ENCODE measurements at places on chromosomes 3 and 15. TPM values are rescaled to one million over a fixed set of nuclear protein-coding genes. Genes with fewer than 3 reads are reported as not detected.

Gene XIRP1
- not detected for total RNA-seq

Gene RNF7
- total RNA-seq: 57.0 TPM

Gene CPNE4
- total RNA-seq: not detected

GRCh38 chr3:77859156-77859555 lies 819.3 kb downstream of the ROBO2 start:
- DNase-seq: no peak

DNA sequence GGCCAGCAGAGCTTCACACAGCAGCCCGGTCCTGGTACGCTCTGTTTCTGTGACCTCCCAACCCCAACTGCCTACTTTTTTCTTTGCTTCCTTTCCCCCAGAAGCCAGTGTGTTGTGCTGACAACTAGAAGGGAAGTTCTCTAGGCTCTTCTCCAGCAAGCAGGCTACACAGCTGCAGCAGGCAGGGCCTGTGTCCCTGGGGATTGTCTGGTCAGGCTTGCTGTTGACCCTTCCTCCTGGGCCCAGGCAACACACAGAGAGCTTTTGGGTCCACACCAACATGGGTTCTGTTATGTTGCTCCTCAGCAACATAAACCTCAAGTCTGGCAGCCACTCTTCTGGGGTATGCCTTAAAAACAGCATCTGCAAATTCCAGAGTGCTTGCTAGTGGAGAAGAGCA lies 36.2 kb upstream of the TSPAN3 start:
- DNase-seq: peak; percentile 54

All from fibroblast of villous mesenchyme (primary cell).